ENCODE measurements at places on chromosomes 7 and 10. TPM values are rescaled to one million over a fixed set of nuclear protein-coding genes. Genes with fewer than 3 reads are reported as not detected.

The CBX3 gene
- 188 TPM for total RNA-seq

The SLC39A12 gene
- total RNA-seq = not detected

The ZNF804B gene
- 0.07 TPM for total RNA-seq

The HOXA7 gene
- total RNA-seq = 3.2 TPM

The BEND7 gene
- total RNA-seq = 16.4 TPM

The ZNF467 gene
- 16.7 TPM for total RNA-seq

The FKBP6 gene
- total RNA-seq = not detected

The C10orf105 gene
- total RNA-seq = not detected

The UPK3BL1 gene
- total RNA-seq = 53.3 TPM

The ATXN7L1 gene
- total RNA-seq = 16.0 TPM

The NCF1 gene
- not detected for total RNA-seq
